ENCODE measurements at places on chromosomes 4 and X.

- H3K4me1 ChIP-seq = peaks cover 9% of the 10 kb centered on the region
- DNase-seq = no peak
- H3K27me3 ChIP-seq = peaks cover 7% of the 10 kb centered on the region
- H3K27ac ChIP-seq = no peak overlapping the region
- H3K4me3 ChIP-seq = no peak overlapping the region
- no peaks in the 10 kb centered on the region for H3K36me3 ChIP-seq
Measured at GRCh38 chr4:138859254-138859653, 156.3 kb upstream of the NOCT start.

GRCh38 chr4:70801265-70801809 is 38.4 kb downstream of the GRSF1 start:
- no peak overlapping the region for H3K27ac ChIP-seq
- no peaks in the 10 kb centered on the region for H3K4me1 ChIP-seq
- no peak overlapping the region for H3K4me3 ChIP-seq
- peaks cover 31% of the 10 kb centered on the region for H3K36me3 ChIP-seq
- H3K27me3 ChIP-seq = no peaks in the 10 kb centered on the region

DNA sequence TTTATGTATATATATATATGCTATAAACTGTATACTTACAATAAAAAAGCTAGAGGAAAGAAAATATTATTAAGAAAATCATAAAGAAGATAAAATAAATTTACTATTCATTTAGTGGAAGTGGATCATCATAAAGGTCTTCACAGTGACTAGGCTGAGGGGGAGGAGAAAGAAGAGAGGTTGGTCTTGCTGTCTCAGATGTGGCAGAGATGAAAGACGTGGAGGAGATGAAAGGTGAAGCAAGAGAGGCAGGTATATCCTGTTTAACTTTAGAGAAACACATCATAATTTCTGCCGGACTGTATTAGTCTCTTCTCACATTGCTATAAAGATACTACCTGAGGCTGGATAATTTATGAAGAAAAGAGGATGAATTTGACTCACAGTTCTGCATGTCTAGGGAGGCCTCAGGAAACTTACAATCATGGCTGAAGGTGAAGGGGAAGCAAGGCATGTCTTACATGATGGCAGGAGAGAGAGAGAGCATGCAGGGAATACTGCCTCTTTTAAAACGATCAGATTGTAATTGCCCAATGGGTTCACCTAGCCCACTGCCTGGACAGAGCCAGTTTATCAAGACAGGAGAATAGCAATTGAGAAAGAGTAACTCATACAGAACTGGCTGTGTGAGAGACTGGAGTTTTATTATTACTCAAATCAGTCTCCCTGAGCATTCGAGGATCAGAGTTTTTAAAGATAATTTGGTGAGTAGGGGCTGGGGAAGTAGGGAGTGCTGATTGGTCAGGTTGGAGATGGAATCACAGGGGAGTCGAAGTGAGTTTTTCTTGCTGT is 22.1 kb upstream of the RRAGB start:
- H3K27me3 ChIP-seq = no peaks in the 10 kb centered on the region
- no peaks in the 10 kb centered on the region for H3K36me3 ChIP-seq
- H3K27ac ChIP-seq = no peak overlapping the region
- H3K4me1 ChIP-seq = no peaks in the 10 kb centered on the region

GRCh38 chr4:72858328-72858727 is 211.2 kb downstream of the COX18 start:
- no peaks in the 10 kb centered on the region for H3K4me1 ChIP-seq
- no peak overlapping the region for H3K27ac ChIP-seq
- H3K4me3 ChIP-seq = no peak overlapping the region
- DNase-seq = no peak

DNA sequence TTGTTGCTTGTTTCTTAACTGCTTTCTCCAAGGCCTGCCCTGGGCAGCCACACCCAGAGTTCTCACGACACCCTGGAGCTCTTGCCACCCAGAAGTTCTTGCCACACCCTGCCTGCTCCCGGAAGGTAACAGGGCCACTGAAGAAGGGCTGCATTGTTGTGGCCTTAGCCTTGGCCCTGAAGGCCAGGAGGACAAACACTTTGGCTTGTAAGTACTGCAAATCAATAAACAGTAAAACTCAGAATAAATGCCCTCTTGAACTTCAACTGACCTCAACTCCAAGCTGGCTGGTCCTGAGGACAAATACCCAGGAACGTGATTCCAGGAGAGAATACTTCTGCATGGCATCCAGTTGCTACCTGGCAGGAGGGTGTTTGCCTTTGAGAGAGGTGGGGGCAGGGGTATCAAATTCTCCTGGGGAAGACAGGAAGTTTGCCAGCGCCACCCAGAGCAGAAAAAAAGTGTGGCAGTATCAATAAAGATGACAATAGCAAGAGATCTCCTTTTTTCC is 54.1 kb downstream of the TLR10 start:
- H3K4me3 ChIP-seq = no peak overlapping the region
- peaks cover 22% of the 10 kb centered on the region for H3K4me1 ChIP-seq
- H3K36me3 ChIP-seq = no peaks in the 10 kb centered on the region
- H3K27ac ChIP-seq = no peak overlapping the region

GRCh38 chr4:135949931-135950330 is 1582.4 kb downstream of the PCDH18 start:
- no peak overlapping the region for H3K27ac ChIP-seq
- H3K4me3 ChIP-seq = no peak overlapping the region
- no peaks in the 10 kb centered on the region for H3K27me3 ChIP-seq
